Mucosa of gallbladder (tissue), 1 donor: ENCODE measurements at places on chromosomes 2 and 18. TPM values are rescaled to one million over a fixed set of nuclear protein-coding genes. Genes with fewer than 3 reads are reported as not detected.

GRCh38 chr2:29766191-29766590 lies 155.2 kb downstream of the ALK start:
- DNase-seq: no peak

UGT1A10 gene
- total RNA-seq: 47.5 TPM

KCNJ13 gene
- total RNA-seq: 3.0 TPM

MYO5B gene
- 63.1 TPM for total RNA-seq

SRD5A2 gene
- 0.09 TPM for total RNA-seq
